T-cell (primary cell): ENCODE measurements at places on chromosomes 2 and 18.

- DNase-seq, result no peak
These were observed 20.5 kb downstream of the APLF start for GRCh38 chr2:68487773-68488355.

- DNase-seq, result no peak
These were observed 244.8 kb downstream of the BABAM2 start for GRCh38 chr2:28135324-28135723.

GRCh38 chr2:112150447-112150846, 12.3 kb downstream of the FBLN7 start:
- no peak for DNase-seq

- no peak for DNase-seq
These were observed 221.9 kb downstream of the PIEZO2 start for GRCh38 chr18:10927286-10927992.

DNA sequence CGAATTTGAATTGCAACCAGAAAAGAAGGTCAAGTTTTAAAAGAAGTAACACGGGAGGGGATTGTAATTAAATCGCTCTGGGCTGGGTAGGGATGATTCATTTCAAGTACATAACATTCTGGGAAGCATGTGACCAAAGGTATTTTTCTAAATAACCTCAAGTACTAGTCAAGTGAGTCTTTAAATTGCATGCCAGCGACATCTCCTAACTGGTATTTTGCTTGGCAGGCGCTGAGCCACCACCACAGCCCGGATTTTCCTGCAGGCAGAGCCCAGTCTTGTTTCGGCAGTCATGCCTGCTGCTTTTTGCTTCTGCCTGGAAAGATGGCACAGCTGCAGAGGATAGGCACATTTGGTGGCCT, 33.7 kb upstream of the NPAS2 start:
- no peak for DNase-seq

- no peak for DNase-seq
These were observed 142.2 kb downstream of the EPHA4 start for GRCh38 chr2:221429741-221430491.
